Activated CD4-positive, alpha-beta T cell treated with anti-CD3 and anti-CD28 coated beads, Interleukin-2, Interleukin-6, amounts not matched to agents 100 ng/mL and 50 ng/mL, durations not matched to agents 16 hours and 8 hours (primary cell): ENCODE measurements at places on chromosomes 4 and X.

- no peak for DNase-seq
These were observed 791 bp downstream of the GUCY1B1 start for GRCh38 chr4:155759372-155760252.

DNA sequence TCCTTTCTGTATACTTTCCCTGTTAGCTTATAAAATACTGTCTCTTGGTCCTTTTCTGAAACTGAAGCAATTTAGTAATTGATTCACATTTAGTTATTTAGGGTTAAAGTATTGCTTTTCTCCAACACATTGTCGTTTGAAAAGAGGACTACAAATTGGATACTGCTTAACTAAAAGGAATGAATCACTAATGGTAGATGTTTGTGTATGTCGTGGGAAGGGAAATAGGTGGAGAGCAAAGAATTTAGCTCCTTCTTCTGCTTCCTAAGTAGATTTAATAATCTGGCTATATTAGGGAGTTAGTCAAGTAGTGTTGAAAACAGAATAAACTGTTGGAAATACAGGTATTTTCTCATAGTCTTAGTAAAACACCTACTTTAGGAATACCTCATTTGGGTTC is 27.9 kb downstream of the SLAIN2 start:
- no peak for DNase-seq

DNA sequence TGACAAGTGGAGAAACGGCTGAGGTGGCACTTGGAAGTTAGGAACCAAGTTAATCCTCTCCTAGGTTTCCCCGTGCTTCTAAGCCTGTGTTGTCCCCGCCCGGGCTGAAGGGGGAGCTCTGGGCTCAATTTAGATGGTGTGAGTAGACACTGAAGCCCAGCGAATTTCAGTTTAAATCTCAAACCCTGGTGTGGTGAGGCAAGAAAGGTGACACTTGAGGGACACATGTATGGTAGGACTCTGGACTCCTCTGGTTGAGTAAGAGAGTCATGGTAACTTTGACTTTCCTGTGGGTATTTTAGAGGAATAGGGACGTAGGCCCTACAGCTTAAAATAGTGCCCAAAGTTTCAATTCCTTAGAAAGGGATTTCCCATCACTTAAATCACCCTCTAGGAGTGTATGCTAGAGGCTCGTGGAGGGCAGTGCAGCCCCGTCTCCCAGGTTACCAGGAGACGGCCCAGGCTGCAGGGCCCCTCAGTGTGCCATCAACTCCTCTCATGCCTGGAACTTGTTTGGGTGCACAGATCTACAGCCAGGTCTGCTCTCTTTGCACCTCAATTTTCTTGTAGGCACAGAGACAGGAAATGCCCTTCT is 24.0 kb downstream of the HAND2 start:
- DNase-seq, result peak; percentile 76

DNA sequence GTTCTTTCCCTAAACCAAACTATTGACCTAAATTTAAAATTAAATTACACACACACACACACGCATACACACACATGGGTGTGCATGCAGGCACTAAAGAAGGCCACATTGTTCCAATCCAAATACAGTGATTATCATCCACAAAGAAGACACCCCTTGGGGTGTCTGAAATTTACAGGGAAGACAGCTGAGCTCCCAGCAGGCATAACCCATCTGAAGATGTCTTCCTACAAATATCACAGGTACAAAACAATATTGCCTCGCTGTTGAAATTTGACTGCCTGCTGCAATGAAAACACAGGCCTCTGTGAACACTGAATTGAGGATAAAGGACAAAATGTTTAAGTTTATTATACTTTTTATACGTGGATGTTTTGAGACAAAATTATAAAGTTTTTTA is 50.2 kb upstream of the SLC7A11 start:
- no peak for DNase-seq

- no peak for DNase-seq
These were observed 14.2 kb downstream of the VEGFC start for GRCh38 chr4:176778491-176778890.

DNA sequence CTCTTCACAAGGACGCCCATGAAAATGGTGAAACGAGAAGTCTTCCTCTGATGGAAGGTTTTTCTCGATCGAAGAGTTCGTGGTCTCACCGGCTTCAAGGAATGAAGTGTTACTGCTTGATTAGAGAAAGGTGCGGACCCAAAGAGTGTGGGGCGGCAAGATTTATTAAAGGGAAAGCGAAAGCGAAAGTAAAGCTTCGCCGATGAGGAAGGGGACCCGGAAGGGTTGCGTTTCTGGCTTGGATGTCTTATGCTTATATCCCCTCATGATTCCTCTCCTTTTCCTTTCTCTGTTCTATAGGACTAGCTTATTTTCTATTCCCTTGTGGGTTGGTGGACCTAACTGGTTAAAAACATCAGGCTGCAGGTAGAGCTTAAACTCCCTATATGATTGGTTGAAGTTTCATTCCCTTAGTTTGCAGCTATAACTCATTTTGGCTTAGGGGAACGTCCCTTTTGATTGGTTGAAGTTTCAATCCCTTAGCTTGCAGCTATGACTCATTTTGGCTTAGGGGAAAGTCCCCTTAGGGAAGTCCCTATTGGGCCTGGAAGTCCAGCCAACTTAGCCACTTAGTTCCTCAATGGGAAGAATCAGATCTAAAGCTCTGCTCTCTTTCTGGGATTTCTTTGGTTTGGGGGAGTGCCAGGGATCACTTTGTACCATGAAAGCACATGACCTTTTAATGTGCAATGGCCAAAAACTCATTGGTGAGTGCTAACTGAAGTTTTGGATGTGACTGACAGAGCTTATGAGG is 1025.0 kb upstream of the PCDH10 start:
- DNase-seq, result peak; percentile 15

DNA sequence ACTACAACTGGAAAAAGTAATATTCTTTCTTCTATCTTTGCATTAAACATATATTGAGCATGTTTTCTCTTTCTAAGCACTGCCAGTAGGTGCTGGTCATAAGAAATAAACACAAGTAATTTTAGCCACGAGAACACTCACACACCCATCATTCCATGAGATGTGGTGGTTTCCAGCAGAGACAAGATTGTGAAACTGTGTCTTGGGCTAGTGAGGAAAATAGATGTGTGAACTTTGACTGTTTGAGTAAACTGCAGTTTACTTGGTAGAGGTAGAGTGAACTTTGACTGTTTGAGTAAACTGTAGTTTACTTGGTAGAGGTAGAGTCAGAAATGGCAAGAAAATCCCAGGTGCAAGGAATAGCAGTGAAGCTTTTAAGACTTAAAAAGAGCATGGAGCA is 300.9 kb upstream of the HS3ST1 start:
- no peak for DNase-seq

GRCh38 chr4:1948892-1949436 is 59.8 kb downstream of the NELFA start:
- DNase-seq, result no peak

DNA sequence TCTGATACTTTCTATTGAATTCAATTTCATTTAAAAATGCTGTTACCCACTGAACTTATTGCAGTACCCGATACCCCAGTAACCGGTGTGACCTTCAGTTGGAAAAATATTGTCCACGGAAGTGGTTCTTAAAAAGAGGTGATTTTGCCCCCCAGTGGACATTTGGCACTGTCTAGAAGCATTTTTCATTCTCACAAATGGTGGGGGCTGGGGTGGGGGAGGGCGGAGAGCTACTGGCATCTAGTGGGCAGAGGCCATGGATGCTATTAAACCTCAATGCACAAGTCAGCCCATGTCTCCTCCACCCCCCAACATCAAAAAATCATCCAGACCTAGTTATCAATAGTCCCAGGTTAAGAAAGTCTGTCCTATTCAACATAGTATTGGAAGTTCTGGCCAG is 19.6 kb upstream of the CHM start:
- DNase-seq, result no peak

- no peak for DNase-seq
These were observed 95.0 kb upstream of the SLC34A2 start for GRCh38 chr4:25560605-25561004.

DNA sequence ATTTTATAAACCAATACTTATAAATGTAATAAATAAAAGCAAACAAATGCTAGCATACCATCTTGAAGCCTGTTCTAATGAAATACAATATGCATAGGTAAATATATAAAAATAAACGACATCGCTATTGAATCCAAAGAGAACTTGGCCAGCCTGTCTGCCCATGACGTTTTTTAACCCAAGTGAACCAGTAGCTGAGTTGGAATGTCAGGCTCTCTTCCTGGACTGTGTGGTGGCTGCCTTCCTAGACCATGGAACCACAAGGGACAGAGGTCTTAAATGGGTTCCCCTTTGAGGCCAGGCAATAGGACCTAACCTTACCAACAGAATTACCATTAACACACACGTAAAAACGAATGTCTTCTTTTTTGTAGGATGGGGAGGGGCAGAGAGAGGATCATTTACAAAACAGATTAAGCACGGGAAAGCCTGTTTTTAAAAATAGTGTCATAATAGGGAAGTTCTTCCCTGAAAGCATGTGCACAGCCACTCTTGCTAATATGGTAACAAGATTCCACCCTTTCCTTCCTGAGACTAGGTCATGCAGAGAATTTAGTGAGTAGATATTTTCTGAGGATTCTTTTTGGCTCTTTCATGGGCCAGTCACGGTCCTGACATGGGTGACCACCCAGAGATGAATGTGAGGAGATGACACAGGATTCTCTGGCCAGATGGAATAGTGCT is 69.4 kb upstream of the ACSL1 start:
- no peak for DNase-seq

DNA sequence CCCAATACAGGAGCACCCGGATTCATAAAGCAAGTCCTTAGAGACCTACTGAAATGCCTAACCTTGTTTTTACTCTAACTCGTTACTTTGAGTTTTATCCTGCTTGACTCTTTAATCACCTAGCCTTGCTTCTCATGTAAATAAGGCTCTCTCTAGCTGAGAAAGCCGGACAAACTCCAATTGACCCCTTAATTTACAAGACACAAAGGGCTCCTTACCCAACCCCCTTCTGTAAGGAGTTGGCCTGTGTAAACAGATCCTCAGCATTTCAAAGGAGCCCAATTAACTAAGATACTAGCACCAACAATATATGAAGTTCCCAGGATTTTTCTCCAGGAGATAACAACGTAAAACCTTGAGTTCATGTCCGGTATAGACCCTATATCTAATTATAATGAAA is 61.7 kb downstream of the CT47B1 start:
- DNase-seq, result no peak

DNA sequence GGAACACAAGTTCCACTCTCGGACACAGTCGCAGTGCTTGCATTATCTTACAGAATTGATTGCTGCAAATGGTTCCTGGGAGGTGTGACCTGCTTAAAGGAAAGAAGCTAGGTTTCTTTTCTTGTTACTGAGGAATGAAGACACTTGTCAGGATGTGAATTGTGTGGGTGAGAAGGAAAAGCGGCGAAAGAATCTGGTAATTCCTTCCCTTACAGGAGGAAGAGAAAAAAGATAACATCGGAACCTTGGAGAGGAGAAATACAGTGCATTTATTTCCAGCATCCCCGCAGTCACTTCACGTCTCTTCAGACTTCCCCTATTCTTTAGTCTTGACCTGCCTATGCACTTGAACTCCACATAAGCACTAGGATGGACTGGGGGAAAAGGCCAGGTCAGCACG is 389 bp upstream of the CCSER1 start:
- no peak for DNase-seq

- DNase-seq, result peak; percentile 32
These were observed 68.6 kb downstream of the CHST7 start for GRCh38 chrX:46642145-46642544.

DNA sequence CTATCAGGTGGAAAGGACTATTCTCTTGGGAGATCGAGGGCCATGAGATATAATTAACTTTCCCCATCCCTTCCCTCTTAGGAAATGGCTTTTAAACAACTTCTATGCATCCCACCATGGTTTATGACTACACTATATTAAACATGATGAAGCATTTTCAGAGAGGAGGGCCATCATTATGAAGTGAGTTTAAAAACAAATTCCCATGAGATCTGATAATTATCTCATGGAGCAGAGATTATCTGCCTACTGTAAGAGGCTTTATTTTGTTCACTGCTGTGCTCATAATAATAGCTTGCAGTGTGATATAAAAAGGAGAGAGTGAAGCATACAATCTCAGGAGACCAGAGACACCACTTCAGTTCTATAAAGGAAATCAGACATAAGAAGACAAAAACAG is 330.5 kb upstream of the ZFP42 start:
- no peak for DNase-seq

DNA sequence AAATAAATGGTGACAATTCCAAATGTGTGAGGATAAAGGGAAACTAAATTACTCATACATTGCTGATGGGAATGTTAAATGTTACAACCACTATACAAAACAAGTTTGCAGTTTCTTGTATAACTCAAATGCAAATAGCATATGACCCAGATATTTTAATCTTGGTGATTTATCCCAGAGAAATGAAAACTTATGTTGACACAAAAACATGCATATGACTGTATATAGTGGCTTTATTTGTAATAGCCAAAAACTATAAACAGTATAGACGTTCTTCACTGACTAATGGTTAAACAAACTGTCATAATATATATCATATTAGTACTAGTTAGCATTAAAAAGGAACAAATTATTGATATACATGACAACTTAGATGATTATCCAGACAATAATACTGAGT is 619.2 kb downstream of the PDHA2 start:
- no peak for DNase-seq

DNA sequence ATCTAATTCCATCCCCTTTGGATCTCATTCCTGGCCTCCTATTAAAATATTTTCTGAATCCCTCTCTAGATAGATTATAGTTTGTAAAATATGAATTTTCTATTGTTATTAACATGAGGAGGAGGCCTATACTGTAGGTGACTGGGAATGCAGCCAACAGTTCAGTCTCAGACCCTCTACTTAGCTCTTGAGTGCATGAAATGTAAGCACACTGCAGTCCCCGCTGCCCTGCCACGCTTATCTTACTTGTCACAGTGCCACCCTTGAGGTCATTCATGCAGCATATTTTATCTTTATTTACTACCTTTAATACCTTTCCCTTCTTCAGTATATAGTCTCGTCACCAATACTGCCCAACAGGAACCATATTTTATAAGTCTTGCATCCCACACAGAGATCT is 151.0 kb downstream of the CAMK2D start:
- DNase-seq, result no peak

GRCh38 chr4:143587703-143588102 is 74.2 kb downstream of the SMARCA5 start:
- DNase-seq, result no peak

GRCh38 chrX:123859409-123859845 is 426 bp upstream of the XIAP start:
- no peak for DNase-seq

DNA sequence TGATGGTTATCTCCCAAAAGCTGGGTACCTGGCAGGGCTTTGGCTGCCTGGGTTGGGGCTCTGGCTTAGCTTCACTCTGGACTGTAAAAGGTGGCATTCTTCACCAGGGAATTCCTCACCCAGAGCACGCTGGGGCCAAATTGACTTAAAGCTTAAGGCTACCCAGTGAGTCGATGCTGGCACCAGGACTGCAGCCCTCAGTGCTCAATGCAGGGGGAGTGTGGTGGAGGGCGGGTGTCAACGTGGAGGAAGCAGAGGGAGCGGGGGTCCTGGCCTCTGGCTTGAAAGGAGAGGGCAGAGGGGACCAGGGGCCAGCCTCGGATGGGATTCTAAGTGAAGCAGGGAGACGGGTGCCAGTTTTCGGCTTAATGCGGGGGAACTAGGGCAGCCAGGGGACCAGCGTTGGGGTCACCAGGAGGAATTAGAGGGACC is 446 bp upstream of the FAM50A start:
- no peak for DNase-seq
